ENCODE measurements at places on chromosomes 6 and 20. TPM values are rescaled to one million over a fixed set of nuclear protein-coding genes. Genes with fewer than 3 reads are reported as not detected.

DNA sequence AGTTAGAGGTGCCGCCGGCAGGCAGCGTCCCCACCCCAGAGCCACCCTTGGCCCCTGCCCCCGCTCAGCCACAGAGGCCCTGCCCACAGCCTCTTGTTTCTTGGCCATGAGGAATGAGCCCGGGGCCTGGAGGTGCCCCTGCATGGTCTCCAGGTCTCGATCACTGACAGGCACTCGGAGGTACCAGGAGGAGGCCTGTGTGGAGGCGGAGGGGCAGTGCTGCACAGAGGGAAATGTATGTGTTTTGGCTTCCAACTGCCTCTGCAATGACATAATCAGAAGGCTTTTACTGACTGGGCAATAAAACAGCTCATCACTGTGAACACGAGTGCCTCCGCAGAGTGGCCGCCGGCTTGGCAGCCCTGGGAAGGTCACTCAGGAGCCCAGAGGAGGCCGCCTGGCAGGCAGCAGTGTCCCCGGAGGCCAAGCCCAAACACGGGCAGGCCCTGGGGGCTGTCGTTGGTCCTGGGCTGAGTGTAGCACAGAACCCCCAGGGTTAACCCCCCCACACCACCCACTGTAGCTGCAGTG is 61.1 kb upstream of the GATA5 start:
- DNase-seq, result no peak
- H3K36me3 ChIP-seq, result no peaks in the 10 kb centered on the region
- H3K4me1 ChIP-seq, result no peaks in the 10 kb centered on the region
- no peaks in the 10 kb centered on the region for H3K27me3 ChIP-seq
- no peak overlapping the region for H3K4me3 ChIP-seq

DNA sequence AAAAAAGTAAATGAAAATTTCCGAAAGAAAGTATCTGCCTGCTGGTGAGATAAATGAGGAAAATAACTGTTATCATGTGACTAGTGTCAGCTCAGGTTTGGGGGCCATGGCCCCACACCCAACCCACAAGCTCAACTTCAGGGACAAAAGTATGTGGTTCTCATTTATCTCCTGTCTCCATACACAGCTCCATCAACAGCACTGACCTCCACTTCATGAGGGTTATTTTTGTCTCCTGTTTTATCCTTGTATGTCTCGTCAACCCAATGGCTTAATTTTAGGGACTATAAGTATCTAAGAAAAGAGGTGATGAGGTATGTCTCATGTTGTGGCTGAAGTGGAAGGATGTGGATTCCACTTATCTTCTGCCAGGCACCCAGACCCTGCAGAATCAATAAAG is 271.6 kb upstream of the RIN2 start:
- H3K4me1 ChIP-seq, result no peaks in the 10 kb centered on the region
- no peaks in the 10 kb centered on the region for H3K27me3 ChIP-seq
- no peaks in the 10 kb centered on the region for H3K36me3 ChIP-seq
- no peak overlapping the region for H3K4me3 ChIP-seq

GRCh38 chr20:20993372-20993771 is 112.8 kb downstream of the LINC00237 start:
- H3K27me3 ChIP-seq, result no peaks in the 10 kb centered on the region
- no peak overlapping the region for H3K27ac ChIP-seq
- H3K4me3 ChIP-seq, result no peak overlapping the region
- H3K36me3 ChIP-seq, result no peaks in the 10 kb centered on the region
- no peaks in the 10 kb centered on the region for H3K4me1 ChIP-seq
- no peak for DNase-seq

- DNase-seq, result peak; percentile 62
- H3K36me3 ChIP-seq, result no peaks in the 10 kb centered on the region
- peaks cover 10% of the 10 kb centered on the region for H3K4me1 ChIP-seq
- peaks cover 5% of the 10 kb centered on the region for H3K27me3 ChIP-seq
- H3K27ac ChIP-seq, result peak overlapping the region; percentile 20
Observed at GRCh38 chr6:44221291-44221960, 2.0 kb upstream of the SLC29A1 start.

The CRISP3 gene
- not detected for total RNA-seq

The OPRL1 gene
- 0.44 TPM for total RNA-seq

The STXBP5 gene
- total RNA-seq, result 32.2 TPM
